NCI-H2081 (cell line): ENCODE measurements at places on chromosomes 2 and 18.
A peak's percentile ranks its signal among the peaks of the same experiment; 100 is the strongest.

- DNase-seq: no peak
Observed at GRCh38 chr2:194486326-194486725, 1170.7 kb upstream of the SLC39A10 start.

DNA sequence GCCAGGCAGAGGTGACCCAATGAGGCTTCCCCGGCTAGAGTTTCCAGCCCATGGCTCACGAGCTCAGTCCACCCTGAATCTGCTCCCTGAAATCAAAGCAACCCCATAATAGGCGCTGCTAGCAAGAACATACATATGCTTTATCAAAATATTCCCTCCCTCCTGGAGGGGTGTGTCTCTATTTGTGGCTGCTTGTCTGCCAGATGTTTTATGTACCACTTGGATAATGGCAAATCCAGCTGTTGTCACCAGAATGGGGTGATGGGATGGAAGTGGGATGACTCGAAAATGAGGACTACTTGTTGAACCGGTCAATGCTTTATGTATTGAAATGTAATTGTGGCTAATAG is 152.0 kb downstream of the GALNT14 start:
- no peak for DNase-seq

DNA sequence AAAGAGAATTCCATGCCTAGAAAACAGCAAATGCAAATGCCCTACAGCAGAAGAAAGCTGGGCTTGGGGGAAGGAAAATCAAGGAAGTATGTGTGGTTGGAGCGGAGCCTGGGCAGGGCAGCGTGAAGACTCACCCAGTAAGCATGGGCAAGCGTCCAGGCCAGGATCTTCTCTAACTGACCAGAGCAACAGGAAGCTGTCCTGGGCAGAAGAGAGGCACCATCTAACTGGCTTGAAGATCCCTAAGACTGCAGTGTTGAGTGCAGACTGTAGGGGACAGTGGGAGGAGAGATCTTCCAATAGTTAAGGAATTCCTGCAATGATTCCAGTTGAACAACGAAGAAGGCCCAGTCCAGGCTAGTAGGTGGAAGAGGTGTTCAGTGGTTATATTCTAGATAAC is 57.9 kb downstream of the NXPH2 start:
- no peak for DNase-seq

- no peak for DNase-seq
Observed at GRCh38 chr18:12159446-12159845, 65.8 kb downstream of the ANKRD62 start.

GRCh38 chr18:8005870-8006569 is 438.9 kb downstream of the PTPRM start:
- no peak for DNase-seq

DNA sequence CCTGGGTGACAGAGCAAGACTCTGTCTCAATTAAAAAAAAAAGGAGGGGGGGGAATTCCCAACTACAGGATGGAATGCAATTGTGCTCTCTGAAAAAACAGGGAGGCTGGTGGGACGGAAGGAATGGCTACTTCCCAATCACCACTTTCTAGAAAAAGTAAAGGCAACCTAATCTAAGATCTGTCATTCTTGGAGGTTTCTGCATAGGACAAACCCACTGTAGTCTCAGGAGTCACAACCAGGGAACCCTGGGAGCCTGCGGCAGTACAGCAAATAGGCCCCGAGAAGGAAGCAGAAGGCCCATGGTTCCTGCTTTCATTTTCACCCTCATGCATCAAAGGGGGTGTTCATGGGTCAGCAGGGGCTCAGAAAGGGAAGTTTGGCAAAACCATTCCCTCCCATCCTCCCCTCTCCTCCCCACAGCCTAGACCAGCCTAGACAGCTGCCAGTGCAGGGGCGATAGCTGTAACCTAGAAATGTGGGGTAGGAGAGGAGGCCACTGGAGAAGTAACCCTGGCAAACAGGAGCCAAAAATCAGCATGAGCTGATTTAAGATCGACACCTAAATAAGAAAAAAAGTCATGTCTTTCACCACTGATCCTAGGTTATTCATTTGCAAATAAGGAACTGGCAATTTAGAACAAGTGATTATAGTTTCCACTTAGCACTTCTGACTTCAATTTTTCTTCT is 48.0 kb downstream of the TRABD2A start:
- DNase-seq: no peak

DNA sequence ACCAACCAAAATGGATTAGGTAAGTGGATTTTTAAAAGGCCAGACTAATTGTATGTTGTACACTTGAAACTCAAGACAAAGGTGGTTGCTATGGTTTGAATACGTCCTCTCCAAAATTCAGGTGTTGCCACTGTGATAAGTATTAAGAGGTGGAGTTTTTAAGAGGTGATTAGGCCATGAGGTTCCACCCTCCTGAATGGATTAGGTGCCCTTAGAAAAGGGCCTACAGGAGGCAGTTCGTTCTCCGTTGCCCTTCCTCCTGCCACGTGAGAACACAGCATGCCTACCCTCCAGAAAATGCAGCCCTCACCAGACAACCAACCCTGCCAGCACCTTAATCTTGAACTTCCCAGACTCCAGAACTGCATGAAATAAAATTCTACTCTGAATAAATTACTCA is 51.2 kb downstream of the CHMP3 start:
- peak; percentile 25 for DNase-seq
